Cerebellar cortex (tissue), 1 donor: ENCODE measurements at places on chromosomes 6 and 20.
A peak's percentile ranks its signal among the peaks of the same experiment; 100 is the strongest.

DNA sequence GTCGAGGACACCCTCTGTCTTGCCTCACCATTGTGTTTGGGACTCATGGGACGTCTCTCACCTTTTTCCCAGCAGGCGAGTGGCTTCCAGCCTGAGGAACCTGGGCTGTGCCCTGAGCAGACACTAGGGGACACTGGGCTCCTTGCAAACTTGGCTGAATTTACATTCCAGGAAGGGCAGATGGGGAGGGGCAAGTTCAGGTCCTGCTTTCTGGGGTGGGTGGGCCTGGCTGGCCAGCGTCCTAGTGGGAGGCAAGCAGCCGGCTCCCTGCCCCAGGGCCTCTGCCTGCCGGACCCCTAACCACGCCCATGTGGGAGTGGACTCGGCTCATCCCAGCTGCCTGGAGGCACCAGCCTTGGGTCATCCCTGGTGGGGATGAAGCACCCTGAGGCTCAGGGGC is 48.2 kb upstream of the MLN start:
- DNase-seq = peak; percentile 58

DNA sequence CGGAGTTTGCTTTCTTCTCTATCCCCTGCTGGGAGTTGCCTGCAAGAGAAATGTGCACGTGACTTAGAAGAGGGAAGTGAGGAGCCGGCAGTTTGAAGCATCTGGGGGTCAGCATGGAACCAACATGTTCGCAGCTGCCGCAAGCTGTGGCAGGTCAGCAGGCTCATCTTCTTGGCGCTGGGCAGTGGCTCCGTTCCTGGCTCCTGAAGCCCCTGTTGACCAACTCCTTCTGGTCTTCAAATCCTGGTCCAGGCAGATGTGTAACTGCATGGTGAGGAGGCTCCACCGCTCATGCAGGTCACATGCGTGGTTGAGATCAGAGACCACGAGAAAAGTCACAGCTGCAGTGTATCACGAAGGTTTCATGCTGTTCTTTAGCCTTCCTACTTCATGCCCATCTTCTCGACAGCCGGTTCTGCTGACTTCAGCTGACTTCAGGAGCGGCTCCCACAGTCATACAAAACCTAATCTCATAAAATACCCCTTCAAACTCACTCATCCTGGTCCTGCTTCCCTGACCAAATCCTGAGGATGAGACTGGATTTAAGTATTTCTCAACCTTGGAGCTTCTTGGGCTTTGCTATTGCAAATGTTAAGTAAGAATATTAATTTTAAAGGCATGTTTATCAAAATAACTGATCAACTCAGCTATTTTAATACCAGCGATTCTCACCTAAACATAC is 44.9 kb upstream of the BCAS1 start:
- no peak for DNase-seq

- no peak for DNase-seq
Measured at GRCh38 chr6:138769102-138769676, 4.4 kb upstream of the CCDC28A start.

- DNase-seq = no peak
Measured at GRCh38 chr6:23841116-23841515, 284.9 kb upstream of the NRSN1 start.

- no peak for DNase-seq
Measured at GRCh38 chr6:81900616-81901015, 148.1 kb upstream of the TENT5A start.

DNA sequence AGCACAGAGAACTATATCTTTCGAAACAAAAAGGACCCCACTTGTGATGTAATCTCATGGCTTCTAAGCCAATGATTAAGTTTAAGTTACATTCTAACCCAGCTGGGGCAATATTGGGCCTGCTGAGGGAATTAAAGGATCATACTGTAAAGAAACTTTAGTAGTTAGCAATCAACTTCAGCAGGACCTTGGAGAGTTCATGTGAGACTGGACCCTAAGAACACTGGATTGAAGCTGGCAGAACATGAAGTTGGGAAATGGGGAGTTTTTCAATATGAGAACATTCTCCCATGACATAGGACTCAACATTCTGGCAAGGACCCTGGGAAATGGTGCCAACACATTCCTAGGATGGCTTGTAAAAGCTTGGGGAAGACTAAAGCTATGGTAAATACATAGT is 516.2 kb downstream of the PKHD1 start:
- no peak for DNase-seq

DNA sequence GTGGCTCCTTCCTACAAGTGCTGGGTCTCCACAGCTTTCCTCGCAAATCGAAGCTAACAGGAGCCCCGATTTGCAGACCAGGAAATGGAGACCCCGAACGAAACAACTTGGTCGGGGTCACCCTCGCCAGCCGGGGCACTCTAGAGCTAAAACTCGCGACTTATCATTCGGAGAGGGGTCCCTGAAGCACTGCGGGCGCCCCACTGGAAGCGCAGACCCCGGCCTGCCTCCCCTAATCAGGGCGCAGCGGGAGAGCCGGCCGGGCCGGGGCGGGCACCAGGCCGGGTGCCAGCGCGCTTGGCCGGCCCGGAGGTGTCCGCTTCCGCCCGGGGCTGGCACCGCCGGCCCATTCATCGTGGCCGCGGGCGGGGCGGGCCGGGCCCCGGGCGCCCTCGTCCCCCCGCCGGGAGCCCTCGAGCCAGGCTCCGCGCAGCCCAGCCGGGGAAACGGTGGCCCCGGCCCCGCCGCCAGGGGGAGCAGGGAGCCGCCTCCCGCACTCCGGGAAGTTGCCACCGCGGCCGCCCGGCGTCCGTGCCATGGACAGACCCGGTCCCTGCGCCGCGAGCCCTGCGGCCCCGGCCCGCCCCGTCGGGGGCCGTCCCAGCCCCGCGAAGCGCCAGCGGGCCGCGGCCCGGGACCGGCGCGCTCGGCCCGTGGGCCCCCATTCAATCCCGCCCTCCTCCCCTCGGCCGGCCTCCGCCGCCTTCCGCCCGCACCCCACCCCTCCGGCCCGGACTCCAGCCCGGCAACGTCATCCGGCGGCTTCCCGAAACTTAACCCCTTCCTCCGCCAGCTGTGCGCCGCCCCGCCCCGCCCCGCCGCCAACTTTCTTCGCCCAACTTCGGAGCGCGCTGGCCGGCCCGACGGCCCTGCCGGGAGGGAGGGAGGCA is 961 bp downstream of the RRBP1 start:
- peak; percentile 36 for DNase-seq

DNA sequence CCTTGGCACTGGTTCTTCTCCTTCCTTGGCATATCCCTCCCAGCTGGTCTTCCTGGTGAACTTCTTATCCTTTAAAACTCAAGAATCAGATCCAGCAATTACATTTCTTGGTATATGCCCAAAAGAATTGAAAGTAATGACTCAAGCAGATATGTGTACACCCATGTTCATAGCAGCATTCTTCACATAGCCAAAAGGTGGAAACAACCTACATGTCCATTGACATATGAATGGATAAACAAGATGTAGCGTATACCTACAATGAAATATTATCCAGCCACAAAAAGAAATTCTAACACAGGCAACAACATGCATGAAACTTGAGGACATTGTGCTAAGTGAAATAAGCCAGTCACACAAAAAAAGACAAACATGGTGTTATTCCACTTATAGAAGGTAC is 103.7 kb upstream of the NT5E start:
- no peak for DNase-seq

DNA sequence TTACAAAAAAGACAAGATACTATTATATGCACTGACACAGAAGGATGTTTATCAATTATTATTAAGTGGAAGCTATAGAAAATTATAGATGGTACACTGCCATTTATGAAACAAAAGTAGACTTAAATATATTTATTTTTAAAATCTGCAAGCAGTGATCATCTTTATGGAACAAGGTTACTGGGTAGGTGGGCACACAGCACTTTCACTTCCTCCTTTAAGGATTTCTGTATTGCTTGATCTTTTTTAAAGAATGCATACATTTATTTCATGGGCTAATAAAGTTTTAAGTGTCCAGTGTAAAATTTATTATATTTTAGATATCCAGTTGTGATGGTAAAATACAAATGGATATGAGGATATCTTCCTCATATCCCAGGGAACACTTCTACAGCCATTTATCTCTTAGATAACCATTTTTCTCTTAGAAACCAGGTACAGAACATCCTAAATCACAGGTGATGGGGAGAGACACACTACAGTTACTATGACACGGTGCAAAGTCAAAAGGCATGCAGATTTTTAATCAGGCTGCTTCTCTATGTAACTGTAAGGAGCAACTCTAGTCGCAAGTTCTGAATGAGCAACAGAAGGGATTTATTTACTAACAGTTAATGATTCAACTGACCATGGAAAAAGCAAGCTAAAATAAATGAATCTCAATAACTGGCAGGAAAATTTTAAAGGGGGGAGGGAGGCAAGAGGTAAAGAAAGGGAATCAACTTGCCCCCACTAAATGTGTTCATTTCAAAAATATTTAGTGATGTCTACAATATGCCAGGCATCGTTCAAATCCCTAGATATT is 2.2 kb downstream of the FBXL4 start:
- DNase-seq = no peak
